Stimulated activated CD4-positive, alpha-beta T cell treated with anti-CD3 and anti-CD28 coated beads, Interleukin-1b, Interleukin-23, amount 100 ng/mL, for 1 hour (primary cell): ENCODE measurements at places on chromosomes 3 and 15.

DNA sequence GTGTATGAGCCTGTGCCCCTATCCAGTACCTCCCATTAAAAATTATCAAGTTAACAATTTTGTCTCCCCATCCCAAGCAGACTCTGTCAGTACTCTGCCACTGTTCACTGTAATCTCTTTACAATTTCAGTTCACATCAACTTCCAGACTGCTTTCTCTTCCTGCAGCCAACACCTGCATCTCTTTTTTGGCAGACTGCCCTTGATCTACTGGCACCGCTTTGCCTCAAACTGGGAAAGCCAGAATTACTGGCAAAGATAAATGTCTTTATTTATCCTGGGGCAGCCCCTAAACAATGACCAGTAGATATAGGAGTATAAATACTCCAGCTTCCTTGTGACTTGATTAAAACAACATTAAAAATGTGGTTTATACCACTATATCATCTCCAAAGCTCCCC lies 494.1 kb downstream of the ZNF385D start:
- DNase-seq: no peak

- no peak for DNase-seq
Observed at GRCh38 chr15:80234883-80235282, 17.1 kb downstream of the CTXND1 start.

DNA sequence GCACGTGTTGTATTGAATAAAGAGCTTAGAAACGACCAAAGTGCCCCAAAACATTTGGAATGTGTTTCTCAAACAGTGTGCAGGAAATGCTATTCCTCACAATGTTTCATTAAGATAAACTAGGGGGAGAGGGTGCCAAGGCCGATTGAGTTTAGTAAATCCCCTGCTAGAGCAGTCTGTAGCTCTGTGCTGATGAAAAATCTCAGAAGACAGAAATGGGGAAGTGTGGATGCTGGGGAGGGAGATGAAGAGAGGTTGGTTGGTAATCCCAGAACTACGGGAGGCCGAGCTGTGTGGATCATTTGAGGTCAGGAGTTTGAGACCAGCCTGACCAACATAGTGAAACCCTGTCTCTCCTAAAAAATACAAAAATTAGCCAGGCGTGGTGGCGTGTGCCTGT lies 121.2 kb downstream of the FOXB1 start:
- no peak for DNase-seq

DNA sequence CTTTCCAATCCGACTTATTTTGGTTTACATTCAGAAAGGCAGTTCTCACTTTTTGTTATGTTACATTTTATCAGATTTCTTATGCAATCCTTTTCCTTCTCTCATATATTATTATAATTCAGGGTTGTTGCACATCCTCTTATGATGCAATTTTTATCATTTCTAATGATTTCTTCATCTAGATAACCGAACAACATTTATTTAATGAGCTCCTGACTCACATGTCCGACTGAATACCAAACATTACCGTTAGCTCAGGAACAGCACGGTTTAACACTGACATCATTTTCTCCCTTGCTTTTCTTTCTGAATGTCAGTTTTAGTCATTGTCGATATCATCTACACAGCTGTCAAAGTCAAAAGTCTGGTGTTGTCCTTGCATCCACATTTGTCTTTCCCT lies 199.2 kb downstream of the BCHE start:
- DNase-seq: no peak

GRCh38 chr15:40995656-40996055 lies 42.4 kb downstream of the CHAC1 start:
- DNase-seq: no peak

DNA sequence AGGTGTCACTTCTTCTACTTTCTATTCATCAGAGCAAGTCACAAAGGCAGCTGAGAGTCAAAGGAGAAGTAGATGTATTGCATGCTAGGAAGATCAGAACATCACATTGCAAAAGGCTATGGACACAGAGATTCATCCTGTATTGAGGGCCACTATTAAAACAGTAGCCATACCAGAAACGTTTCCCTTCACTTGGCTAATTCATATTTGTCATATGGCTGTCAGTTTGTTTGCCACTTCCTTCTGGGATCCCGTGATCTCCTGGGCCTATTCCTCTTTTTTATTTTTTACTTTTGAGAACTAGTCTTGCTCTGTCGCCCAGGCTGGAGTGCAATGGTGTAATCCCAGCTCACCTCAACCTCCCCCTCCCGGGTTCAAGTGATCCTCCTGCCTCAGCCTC lies 184.0 kb upstream of the SATB1 start:
- DNase-seq: no peak

DNA sequence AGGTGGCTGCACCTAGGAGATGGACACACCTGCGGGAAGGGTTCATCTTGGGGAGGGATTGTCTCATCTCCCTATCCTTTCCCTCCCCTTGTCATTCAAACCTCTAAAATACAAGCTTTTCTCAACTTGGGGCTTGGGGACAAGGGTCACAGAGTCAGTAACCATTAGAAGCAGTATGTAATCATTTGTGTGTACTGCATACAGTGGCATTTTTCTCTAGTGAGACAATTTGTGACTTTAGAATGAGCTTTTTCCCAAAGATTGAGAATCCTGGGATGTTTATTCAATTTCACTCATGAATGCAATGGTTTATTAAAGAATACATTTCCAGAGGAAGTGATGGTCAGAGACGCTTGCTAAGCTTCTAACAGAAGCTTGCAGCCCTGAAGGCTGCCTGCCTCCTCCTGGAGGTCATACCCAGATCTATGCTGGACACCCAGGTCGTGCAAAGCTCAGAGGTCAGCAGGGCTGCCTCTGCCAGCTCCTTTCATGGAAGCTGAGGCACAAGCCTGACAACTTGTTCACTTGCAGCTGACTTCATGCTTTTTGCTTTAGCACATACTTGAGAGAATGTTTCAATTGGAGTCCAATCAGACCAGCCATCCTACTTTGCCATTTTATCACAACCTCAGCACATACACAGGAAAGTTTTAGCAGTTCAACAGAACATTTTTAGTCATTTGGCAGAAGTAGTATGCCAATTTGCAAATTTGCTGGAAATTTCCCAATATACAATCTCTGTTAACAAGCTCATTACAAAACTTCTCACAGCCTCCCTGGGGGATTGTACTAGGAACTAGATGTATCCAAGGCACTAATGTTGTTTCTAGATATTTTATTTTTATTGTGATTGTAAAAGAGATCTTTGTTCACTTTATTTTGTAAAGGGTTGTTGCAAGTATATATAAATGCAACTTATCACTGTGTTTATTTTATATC lies 25.6 kb upstream of the ALDH1L1 start:
- no peak for DNase-seq

- DNase-seq: peak; percentile 65
Observed at GRCh38 chr15:90249203-90249863, at the start of gene TTLL13. Gene TTLL13 (plus strand): TSS chr15:90249556. CDS start chr15:90250631, 1,075 bp downstream.

- no peak for DNase-seq
Observed at GRCh38 chr3:114310695-114311094, 16.9 kb downstream of the TIGIT start.

DNA sequence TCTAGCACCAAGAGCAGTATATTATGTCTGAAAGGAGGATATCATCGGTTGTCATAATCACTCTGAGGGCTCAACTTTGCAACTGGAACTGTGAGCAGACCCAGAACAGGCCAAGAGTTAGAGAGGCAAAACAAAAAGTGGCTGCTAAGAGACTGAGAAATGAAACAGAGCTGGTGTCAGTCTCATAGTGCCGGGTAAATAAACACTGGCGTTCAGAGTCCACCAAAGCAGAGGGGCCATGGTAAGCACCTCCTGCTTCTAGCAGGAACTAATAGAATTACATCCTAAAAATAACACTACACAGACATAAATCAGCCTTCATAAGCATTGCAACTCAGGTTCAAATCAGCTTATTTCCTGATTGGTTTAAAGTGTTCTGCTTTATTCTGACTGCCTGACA lies 10.3 kb upstream of the IL12A start:
- DNase-seq: no peak
